Activated CD8-positive, alpha-beta memory T cell treated with anti-CD3 and anti-CD28 coated beads for 48 hours (primary cell): ENCODE measurements at places on chromosomes 3 and 15.

DNA sequence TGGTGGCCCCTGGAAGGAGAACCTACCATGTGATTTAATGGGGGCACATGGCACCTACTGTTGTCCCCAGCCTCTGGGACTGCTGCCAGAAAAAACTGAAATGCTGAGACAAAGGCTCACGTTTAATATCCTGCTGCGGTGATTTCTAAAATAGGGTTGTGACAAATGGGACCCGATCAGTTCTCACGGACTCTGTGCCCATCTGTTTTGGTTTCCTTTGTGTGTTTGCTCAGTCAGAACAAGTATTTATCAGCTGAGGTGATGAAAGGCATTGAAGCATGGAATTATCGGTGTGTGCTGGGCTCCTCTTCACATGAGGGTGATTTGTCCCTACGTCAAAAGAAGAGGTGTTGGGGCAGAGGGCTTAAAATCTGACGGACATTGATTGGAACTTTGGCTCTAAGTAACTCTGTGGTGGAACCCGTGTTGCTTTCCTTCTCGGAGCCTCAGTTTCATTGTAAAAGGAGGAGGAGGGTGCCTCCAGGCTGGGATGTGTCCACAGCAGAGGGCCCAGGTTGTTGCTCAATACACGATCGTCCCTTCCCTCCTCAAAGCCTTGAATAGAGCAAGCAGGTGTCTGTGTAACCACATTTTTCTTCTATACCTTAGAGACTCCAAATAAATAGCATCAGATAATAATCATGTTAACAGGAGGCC is 283.3 kb upstream of the RGMA start:
- no peak for DNase-seq

GRCh38 chr3:167469381-167469780 is 4.5 kb downstream of the SERPINI2 start:
- DNase-seq, result no peak

DNA sequence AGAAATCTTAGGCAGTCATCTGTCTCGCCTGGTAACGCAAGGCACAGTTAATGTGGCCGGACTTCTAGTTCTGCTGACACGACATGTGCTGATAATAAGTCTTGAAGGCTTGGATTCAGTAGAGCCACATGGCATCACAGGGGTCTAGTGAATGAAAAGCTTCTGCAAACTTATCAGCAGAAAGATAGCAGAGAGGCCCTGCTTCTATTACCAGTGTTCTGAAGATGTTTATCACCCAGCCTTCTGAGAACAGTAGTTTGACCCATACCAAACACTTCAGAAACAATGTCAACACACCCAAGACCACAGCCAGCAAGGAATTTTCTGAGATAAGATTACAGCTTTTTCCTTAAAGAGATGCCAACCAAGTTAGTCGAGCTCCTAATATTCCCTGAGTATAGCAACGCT is 102.7 kb upstream of the UMPS start:
- no peak for DNase-seq

GRCh38 chr3:184343200-184343876 is 5.9 kb downstream of the FAM131A start:
- no peak for DNase-seq

DNA sequence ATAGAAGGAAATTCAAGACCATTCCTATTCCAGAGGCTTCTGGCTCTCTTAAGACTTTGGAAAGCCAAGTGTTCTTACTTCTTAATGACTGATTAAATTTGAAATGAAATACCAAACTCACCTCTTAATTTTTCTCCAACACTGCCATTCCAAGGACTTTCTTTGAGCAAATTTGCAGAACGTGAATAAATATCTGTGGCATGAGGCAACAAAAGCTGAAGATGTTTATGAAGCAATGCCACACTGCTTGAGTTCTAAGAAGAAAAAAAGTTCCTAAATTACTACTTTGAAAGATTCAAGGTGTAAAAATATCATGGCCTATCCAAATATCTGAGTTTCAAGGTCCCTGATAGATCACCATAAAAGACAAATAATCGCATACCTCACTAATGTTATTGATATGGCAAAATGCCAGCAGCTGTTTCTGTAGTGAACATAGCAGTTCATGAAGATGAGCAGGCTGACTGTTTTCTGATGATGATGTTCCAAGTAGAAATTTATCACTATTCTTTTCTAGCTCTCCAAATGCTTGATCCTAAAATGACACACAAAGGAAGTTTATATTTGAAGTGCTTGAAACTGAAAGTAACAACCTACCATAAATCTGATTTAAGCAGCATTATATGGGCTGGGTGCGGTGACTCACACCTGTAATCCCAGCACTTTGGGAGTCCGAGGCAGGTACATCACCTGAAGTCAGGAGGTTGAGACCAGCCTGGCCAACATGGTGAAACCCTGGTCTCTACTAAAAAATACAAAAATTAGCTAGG is 104.4 kb downstream of the HERC1 start:
- no peak for DNase-seq

- no peak for DNase-seq
Measured at GRCh38 chr15:100114571-100114970, 227.2 kb downstream of the ADAMTS17 start.

GRCh38 chr3:52249683-52250082 is 4.1 kb downstream of the PPM1M start:
- DNase-seq, result no peak

DNA sequence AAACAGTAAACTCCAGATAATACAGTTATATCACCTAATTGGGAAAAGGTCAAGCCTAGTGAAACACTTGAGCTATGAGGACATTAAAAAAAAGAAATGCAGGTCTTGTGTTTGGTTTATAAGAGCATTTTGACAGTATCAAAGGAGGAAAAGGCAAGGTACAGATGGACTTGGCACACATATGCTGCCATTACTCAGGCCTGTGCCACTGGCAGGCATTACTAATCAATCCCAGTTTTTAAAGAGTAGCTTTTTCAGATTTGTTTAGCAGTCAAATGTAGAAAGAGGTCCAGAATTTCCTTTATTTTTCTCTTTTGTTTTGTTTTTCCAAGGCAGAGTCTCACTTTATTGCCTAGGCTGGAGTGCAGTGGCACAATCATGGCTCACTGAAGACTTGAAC is 38.9 kb downstream of the MDFIC2 start:
- DNase-seq, result no peak

DNA sequence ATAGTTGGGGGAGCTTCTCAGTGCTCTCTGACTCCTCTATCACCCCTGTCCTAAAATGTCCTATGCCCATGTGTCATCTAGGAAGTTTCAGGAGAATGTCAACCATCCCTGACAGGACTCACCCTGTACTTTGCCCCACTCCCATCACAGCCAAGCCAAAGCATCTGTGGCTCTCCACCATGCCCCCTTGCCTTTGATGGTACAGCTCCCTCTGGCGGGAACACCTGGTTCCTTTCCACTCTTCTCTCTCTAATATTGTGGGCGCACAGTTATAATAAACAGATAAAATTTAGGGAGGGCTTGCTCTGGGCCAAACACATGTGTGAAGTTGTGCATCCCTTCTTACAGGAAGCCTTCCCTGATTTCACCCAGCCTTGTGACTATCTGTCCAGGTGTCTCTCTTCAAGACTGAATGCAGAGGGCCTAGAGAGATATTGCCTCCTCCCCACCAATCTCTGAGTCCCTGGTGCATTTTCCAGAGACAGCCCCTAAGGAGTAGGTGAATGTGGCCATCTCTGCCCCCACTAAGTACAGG is 62.8 kb downstream of the ISG20 start:
- no peak for DNase-seq

- DNase-seq, result no peak
Measured at GRCh38 chr3:48863122-48863521, 15.4 kb upstream of the PRKAR2A start.

GRCh38 chr15:93562395-93563123 is 473.5 kb upstream of the RGMA start:
- no peak for DNase-seq

DNA sequence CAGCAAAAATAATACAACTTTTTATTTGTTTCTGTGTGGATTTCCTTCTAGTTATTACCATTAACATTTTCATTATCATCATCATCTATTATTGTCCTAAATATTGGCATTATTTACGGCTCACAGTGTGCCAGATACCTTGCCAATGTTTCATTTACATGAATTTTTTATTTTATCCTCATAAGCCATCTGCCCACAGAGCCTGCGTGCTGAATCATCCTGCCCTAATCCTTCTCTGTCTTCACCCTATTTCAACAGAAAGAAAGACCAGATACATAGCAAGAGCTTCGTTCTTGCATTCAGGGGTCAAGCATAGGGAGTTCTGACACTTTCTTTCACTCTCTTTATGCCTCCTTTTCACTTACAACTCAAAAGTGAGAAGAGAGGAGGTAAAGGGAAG is 82.0 kb downstream of the KCNMB2 start:
- DNase-seq, result no peak

DNA sequence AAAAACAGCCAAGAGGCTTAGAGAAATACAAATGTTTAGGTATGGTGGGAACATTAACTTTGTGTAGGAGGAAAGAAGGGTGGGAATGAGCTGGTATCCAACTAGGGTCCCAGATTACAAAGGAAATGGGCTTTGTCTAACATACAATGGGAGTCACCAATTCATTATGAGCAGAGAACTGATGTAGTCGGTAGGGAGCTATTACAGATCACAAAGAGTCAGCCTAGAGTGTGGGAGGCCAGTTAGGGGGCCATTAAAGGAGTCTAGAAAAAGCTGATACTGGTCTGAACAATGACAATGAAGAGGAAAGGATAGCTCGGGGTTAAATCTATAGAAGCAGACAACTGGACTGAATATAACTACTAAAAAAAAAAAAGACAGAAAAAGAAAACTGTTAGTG is 15.5 kb downstream of the ANO10 start:
- DNase-seq, result no peak

- DNase-seq, result no peak
Measured at GRCh38 chr3:149898771-149899170, 71.9 kb downstream of the PFN2 start.

GRCh38 chr3:49410066-49410845 is 1.5 kb downstream of the RHOA start:
- DNase-seq, result no peak

GRCh38 chr3:78177780-78178179 is 1137.9 kb downstream of the ROBO2 start:
- DNase-seq, result no peak

DNA sequence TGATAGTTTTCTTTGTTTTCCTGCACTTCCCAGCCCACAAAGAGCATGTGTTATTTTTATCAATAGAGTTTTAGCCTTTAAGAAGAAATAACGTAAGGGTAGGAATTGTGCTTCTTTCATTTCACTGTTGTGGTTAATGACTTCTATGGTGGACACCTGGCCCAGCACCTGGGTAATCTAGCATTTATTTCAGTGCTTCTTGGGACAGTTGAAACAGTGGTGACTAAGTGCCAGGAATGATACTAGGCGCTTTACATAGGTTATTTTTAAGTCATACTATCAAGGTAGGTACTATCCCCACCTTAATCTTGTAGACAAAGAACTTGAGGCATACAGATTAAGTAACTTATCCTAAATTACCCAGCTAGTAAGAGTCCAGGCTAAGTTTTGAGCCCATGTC is 243.8 kb downstream of the SOX2 start:
- DNase-seq, result no peak

GRCh38 chr15:70672081-70672480 is 91.3 kb downstream of the UACA start:
- no peak for DNase-seq

DNA sequence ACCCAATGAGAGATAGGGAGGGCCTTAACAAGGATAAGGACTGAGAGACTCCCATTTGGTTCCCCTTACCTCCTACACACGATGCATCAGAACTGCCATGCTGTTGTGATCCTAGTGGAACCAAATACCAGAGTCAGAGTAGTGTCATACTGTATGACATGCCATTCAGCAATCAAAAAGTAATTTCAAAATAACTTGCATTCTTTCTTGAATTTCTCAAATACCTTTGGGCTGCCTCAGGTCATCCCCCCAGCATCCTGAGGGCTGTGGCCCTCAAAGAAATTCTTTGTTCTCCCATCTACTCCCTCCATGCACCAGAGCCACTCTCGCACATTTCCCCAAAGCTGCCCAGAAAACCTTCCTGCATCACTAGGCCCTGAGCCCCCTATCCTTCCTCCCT is 68.9 kb upstream of the PPP2R3A start:
- no peak for DNase-seq

DNA sequence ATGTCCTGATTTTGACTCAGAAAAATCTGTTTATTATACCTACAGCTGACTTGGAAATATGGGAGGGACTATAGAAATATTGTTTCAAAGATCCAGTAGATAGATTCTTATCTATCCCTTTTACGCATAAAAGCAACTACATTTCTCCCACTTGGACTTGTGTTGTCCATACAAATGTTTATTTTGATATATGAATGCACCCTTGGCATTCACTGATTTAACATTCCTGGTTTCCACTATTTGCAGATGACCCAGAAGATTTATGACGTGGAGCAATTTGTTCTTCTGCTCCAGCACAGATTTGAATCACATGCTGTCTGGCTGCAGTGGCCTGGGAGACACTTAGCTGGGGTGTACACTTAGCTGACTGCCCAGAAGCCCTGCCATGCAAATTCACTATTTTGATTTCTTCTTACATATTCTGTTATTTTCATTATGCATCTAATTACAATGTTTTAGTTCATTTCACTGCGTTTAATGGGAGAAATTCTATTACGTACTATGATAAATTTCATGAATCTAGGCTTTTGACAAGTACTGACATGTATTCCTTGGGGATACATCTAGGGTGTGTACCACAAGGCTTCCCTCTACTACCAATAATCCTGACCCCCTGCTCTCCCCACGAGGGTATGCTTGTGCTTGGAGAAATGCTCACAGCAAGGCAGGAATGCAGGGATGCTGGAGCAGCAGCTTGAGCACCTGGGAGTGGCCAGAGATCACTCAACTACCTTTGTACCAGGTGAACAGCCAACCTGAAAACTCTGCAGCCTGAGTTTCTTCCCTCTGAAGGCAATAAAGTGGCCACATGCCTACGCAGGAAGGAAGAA is 223.6 kb upstream of the TBL1XR1 start:
- no peak for DNase-seq

- no peak for DNase-seq
Measured at GRCh38 chr15:67818464-67818863, 6.8 kb upstream of the SKOR1 start.

- DNase-seq, result no peak
Measured at GRCh38 chr3:37997791-37998370, 7.3 kb downstream of the VILL start.

DNA sequence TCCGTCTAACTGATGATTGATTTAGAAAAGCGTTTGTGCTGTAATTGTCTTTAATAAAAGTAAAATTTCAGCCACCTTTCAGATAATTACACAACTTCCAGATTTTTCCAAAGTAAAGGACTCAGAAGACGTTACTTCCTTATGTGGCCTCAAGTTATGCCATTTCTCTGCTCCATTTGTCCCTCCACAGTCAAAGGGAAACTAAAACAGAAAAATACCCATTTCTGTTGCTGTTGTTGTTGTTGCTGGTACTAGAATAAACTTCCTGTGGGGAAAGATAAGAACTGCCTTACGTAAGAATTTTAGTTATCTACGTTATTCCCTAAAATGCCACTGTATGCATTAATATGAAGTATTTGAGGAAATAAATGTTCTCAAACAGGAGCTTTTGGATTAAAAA is 153.9 kb downstream of the P3H2 start:
- no peak for DNase-seq

- DNase-seq, result no peak
Measured at GRCh38 chr3:5343459-5343858, 156.0 kb downstream of the EDEM1 start.

- DNase-seq, result no peak
Measured at GRCh38 chr3:111595232-111595631, at the start of gene ZBED2. TSS of gene ZBED2 (minus strand) at chr3:111595346. CDS start at chr3:111594201, 1,145 bp downstream.
